ENCODE measurements at places on chromosomes 2 and 18.

GRCh38 chr2:160334028-160334741, 134.1 kb upstream of the ITGB6 start:
- DNase-seq = no peak

DNA sequence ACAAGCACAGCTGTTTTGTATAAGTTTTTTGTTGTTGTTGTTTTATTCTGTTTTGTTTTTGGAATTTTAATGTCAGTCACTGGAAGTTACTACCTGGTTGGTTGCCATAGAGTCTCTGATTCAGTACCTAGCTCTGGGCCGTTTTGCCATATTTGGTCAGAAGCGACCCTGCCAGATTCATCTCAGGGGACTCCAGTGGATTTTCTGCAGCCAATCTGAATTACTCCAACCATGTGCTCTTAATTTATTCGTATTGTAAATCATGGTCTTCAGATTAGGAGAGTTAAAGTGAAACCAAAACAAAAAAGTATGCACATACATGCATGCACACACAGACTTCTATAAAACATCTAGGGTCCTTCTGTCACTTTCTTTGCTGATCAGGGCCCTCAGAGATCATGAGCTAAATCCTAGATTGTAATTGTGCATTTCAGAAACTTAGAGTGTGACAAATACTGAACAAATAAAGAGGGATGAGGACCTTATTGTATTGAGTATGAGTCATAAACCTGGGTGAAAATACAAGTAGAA, 317.4 kb upstream of the UBE2E3 start:
- no peak for DNase-seq

DNA sequence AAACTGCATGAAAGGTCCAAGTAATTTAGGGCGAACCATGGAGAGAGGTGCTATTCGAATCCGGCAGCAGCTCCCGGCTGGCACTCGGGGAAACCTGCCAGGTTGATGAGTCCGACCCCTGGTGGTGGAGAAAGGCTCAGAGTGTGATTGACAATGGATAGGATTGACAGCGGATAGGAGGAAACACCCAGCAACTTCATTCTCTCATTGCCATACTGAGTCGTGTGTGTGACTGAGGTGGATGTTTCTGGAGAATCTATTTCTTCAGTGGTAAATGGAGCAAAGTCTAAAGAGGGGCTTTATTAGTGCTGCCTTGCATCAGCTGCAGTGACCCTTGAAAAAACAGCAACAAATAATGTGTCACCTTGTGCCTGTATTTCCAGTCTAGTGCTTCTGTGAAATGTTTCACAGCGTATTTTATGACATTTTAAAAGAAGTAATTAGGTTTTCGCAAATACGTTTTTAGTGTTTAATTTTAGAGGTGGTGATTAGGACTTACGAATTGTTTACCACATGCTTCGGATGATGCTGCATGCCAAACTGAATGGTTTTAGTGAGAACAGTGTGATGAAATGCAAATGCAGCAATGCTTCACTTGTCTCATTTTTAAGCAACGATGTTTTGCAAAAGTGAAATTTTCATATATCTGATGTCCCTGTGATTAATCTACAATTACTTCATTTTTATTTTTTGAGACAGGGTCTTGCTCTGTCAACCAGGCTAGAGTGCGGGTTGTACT, 102.0 kb downstream of the DCDC2C start:
- no peak for DNase-seq

DNA sequence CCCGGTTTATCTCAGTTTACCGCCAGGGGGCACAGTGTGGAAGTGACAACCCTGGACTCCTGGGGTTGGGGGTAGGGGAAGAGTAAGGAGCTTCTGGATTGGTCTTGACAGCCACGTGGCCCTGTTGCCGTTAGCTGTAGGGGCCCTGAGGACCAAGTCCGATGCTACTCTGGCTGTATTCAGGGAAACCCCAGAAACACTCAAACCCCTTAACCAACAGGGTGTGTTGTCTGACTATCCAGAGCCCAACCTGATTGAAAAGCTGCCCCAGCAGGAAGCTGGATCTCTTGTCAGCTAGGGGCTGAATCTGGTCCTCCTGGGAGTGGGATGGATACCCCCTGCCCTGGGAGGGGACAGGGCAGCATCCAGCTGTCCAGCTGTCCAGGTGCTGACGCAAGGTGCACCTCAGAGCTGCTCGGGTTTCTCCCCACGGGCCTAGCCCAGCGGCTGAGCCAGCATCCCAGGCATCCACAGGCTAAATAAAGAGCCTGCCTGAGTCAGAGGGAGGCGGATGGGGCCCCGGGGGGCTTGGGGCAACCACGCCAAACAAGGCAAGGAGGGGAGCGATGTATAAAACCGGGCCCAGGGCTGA, 3.1 kb upstream of the GMPPA start:
- DNase-seq = no peak

DNA sequence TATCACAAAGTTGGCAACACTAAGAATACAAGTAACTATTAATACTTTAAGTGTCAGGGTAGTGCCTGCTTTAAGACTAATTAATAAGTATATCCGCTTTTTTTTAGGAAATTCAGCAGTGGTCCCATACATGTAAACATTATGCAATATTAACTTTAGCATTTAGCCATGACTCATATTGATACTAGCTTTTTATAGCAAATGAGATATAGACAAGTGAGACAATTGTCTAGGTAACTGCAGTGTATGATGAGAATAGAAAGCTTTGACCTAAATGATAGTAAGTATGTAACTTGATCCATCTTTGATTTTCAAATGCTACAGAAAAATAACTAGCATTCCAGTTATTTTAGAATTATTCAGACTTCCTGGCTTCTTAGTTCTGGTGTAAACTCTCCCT, 27.4 kb upstream of the VRK2 start:
- DNase-seq = no peak

GRCh38 chr2:37877457-37878315, 47.4 kb upstream of the RMDN2 start:
- DNase-seq = no peak

DNA sequence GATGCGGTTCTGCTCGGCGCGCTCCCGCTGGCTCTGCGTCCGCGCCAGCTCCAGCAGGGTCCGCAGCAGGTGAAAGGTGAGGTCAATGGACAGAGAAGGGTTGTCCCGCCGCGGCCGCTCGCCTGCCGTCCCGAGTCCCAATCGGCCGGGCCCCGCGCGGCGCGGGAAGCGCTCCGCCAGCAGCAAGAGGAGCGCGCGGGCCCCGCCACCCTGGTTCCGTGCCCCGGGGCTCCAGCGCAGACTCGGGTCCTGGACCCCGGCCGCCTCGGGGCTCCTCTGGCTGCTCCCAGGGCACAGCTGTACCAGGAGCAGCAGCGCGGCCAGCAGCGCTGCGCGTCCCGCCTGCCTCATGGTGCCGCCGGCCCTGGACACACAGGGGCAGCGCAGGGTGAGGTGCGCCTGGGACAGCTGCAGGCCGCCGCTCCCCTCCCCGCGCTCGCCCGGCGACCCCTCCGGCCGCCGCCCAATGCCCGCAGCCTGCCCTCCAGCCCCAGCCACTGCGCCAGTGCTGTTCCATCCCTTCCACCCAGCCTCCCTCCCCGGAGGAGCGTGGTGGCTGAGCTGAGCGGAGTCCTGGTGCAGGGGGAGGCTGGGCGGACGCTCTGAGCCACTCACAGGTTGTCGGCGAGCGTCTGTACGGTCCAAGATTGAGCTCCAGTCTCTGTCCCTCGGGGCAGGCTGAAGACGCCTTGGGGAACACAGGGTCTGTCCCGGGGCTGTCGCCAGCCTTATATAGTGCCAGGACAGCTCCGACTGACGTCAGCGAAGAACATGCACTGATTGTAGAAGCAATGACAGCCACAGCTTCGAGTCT, 493 bp downstream of the UCN start:
- no peak for DNase-seq

GRCh38 chr2:164030623-164031022, 294.8 kb upstream of the FIGN start:
- no peak for DNase-seq

GRCh38 chr2:226977775-226978190, 141.9 kb downstream of the RHBDD1 start:
- DNase-seq = no peak

DNA sequence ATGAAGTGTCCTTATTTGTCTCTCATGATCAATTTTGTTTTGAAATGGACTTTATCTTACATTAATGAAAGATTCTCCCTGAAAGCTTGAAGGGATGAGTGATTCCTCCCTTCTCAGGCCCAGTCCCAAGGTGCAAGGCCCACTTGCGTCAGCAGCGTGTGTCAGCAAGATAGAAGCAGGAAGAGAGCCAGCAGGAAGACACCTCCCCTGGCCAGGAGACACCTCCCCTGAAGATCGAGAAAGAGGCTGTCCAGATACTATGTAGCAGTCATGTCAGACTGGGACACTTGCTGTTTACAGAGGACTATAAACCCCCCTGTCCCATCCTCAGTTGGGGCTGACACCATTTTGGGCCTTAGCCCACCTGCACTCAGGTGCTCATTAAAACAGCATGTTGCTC, 38.3 kb downstream of the TIMM21 start:
- DNase-seq = no peak

- DNase-seq = no peak
These were observed 84.2 kb downstream of the SLC8A1 start for GRCh38 chr2:40367652-40368051.

DNA sequence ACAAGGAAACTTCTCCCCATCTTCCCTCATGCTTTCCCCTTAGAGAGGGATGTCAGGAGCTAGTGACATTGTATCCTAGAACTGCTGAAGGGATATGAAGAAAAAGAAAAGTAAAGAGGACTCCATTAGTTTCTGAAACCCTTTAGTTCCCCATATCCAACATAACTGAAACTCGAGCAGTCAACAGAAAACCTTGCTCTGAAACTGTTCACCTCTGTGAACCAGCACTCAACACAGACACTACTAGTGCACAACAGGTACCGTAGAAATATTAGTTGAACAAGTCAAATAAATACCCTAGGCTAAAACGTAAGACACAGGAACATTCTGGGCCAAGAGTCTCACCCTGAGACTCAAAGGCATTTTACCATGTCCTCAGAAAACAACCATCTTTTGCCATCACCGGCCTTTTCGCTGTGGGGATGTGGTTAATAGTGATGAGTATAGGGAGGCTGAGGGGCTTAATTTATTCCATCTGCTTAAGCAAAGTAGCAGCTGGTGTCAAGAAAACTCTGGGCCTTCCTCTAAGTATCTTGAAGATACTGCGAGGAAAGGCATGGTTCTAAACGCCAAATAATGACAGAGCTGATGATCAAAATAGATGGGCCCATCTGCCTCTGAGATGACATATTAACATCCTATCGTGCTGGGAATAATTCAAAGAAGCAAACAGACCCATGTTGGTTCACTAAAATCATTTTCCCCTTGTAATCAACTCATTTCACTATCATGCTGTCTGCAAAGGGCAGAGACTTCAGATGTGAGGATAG, 156.8 kb downstream of the STK39 start:
- DNase-seq = no peak

DNA sequence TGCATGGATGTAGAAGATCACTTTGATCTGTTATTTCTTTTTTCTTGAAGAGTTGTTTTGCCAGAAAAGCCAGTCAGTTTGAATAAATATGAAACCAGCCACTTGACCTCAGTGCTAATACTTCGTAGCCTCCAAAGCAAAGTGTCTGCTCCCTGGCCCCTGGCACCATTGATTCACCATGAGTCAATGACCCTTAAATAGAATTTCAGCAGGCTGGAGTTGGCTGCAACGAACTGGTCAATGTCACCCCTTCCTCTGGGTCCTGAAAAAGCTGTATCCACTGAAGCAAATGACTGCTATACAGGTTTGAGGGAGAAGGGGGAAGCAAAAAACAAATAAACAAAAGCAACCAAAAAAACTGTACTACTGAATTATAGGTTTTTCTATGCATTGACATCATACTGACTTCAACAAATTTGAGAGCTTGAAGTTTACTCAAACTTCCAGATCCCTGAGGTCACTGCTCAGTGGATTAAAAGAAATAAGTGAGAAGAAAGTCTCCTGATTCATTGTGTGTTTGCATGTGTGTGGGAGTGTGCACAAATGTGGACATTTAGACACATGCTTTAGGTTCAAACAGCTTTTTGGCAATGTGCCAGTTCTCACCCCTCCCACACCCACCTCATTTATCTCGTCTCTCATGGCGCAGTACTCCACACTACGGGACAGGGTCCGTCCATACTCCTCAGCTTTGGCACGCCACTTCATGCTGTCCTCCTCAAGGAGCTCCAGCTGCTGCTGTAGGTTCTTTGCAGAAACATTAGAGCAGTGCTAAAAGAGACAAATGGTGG, 58.1 kb upstream of the TTN start:
- DNase-seq = no peak

All from stimulated activated CD4-positive, alpha-beta T cell treated with anti-CD3 and anti-CD28 coated beads, Interleukin-15, amount 100 ng/mL, for 1 hour (primary cell).